ENCODE measurements at places on chromosomes 2 and 18.
A peak's percentile ranks its signal among the peaks of the same experiment; 100 is the strongest.

DNA sequence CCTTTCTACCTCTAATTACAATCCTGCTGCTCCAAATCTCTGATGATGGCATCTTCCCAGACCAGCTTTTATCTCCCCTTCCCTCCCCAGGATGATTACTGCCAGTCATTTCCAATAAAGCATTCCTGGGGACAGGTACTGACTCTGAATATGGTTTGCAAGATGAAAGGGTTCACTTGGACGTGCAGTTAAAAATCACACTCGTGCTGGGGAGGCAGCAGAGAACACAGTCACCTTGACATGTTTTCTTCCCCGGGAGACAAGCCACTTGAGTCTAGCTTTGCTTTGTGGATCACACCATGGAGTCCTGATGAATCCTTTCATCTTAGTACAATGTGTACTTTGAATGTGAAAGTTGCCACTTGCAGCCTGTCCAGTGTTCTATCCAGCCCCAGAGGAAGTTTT lies 175.0 kb downstream of the ALPK2 start:
- no peak for DNase-seq

DNA sequence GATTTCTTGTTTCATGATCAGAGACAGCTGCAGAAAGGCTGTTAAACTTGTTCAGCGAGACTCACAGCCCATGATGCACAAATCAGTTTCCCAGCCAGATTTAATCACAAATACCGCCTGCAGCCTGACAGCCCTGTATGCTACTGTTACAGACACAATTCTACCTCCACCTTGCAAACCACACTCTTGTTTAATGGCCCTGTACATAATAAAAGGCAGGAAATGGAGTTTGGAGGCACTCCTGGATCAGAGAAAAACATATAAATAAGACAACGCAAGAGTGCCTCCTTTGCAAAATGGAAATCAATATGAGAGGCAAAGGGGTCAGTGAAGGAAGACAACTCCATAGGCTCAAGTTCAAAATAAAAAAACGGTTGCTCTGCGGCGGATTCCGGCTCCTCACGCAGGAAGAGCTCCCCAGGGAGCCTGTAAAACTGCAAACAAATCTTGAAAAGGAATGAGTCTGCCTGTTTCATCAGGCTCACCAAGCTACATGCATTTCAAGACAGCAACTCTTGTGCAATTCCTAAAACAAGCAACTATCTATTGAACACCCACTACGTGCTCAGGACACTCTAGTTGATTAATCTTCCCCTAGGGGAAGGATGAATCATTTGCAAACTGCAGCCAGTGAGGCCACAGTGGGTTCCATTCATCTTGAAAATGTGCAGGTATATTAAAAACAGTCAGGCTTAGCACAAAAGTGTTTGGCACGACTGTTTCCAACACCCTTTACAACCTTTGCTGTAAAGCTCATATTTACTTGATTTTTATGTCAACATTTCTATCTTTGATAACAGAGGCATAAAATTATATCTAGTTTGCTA lies 37.5 kb downstream of the TBC1D8 start:
- no peak for DNase-seq

DNA sequence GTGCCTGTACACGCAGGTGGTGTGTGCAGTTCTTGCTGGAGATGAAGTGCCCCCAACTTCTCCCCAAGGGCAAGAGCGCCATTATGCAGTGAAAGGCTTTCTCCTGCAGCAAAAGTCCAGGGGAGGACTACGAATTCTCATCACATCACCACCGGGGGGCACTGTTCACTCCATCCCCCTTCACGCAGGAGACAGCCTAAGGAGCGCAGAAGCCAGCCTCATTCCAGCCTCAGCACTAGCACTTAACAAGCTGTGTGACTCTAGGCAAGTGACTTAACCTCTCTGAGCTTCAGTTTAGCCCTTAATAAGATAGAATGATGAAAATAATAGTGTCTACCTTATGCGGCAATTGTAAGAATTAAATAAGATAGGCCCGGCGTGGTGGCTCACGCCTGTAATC lies 32.3 kb downstream of the DNMT3A start:
- DNase-seq, result peak; percentile 78

- DNase-seq, result no peak
Observed at GRCh38 chr2:88855620-88856408, 164.3 kb downstream of the RPIA start.

Measured in stimulated activated CD4-positive, alpha-beta T cell treated with anti-CD3 and anti-CD28 coated beads, Interleukin-15, amount 100 ng/mL, for 24 hours (primary cell).